Erythroblast (primary cell): ENCODE measurements at places on chromosomes 16 and 17.

DNA sequence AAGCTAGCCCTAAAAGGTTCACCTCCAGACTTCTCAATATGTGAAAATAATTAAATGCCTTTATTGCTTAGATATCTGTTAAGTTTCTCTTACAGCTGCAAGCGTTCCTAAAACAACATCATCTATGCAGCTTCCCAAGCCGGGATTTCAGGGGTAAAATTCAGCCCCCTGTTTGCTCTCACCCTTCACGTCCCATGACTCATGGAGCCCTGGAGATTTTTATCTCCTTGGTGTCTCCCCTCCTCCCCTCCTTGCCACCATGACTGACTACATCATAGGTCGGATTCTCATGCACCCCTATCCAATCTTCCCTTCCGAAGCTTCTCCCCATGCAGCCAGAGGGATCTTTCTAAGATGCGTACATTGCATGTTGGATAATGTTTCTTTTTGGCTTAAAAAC is 21.0 kb upstream of the CACNG4 start:
- DNase-seq, result no peak

GRCh38 chr16:68994324-68994723 is 111.1 kb upstream of the HAS3 start:
- DNase-seq, result no peak

DNA sequence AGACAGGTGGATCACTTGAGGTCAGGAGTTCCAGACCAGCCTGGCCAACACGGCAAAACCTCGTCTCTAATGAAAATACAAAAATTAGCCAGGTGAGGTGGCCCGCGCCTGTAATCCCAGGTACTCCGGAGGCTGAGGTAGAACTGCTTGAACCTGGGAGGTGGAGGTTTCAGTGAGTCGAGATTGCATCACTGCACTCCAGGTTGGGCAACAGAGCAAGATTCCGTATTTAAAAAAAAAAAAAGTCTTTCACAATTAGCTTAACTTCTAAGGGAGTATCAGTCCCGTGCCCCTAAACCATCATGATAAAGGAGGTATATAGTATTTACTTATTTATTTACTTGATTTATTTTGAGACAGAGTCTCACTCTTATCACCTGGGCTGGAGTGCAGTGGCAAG is 3.4 kb upstream of the MEFV start:
- no peak for DNase-seq

GRCh38 chr16:3097266-3097665 is 1.8 kb downstream of the ZSCAN10 start:
- no peak for DNase-seq

GRCh38 chr17:39981207-39981741 is 667 bp downstream of the PSMD3 start:
- peak; percentile 73 for DNase-seq

GRCh38 chr16:707062-707538 is 1.5 kb upstream of the FBXL16 start:
- no peak for DNase-seq

DNA sequence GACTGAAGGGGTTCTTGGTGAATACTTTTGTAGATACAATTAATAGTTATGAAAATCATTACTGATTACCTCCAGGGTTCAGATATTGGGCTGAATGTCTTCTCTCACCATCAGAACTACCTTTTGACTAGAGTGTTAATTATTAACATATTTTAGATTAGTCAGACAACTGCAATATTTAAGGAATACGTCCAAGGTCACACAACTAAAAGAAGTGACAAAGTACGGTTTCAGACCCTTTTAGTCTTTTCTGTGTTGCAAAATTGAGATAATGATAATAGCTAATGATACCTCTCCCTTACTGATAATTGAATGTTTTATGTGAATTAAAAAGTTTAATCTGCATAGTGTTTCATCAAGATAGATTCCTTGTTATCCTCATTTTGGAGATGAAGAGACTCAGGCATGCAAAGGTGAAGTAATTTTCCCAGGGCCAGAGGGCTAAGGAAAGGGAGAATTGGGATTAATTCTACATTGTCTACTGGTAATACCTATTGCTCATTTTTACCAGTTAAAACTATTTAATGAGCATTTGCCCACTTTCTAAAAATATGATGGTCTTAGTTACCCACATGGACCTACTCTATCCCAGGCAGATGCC is 107.3 kb downstream of the WWOX start:
- no peak for DNase-seq

- DNase-seq, result no peak
Measured at GRCh38 chr17:6695051-6695450, 18.1 kb downstream of the SLC13A5 start.
